ENCODE measurements at places on chromosomes 6 and 20. TPM values are rescaled to one million over a fixed set of nuclear protein-coding genes. Genes with fewer than 3 reads are reported as not detected.

Gene SRSF12
- 0.44 TPM for total RNA-seq

DNA sequence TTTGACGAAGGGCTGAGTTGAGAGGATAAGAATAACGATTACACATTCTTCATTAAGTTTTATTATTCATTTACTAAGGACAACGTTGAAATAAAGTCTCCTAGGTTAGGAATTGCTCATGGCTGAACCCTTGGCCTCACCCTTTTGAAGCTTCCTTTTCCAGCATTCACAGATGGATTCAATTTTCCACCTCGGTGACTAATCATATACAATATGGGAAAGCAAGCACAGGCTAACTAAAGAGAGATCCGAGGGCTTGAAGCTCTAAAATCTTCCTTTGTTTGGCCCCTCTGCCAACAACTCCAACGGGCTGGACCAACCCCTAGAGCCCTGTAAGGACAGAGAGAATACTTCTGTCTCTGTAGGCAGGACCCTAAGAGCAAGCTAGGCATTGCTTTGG, 159.5 kb downstream of the SOD2 start:
- no peak for DNase-seq

- no peak for DNase-seq
These were observed 302.1 kb upstream of the RUNX2 start for GRCh38 chr6:45026003-45026516.

Gene BPIFA1
- not detected for total RNA-seq

Gene ATP6V1G2
- total RNA-seq: 0.18 TPM

GRCh38 chr20:56392881-56393482, 537 bp downstream of the CSTF1 start:
- DNase-seq: no peak

- no peak for DNase-seq
These were observed 30.3 kb downstream of the ITPR3 start for GRCh38 chr6:33651403-33651802.

Gene PTCRA
- not detected for total RNA-seq

GRCh38 chr20:46485431-46485830, 27.9 kb downstream of the ZNF334 start:
- no peak for DNase-seq

Gene TRIM10
- total RNA-seq: not detected

Gene MOG
- total RNA-seq: not detected

GRCh38 chr6:100446115-100447080, 18.3 kb downstream of the SIM1 start:
- DNase-seq: no peak

- no peak for DNase-seq
These were observed 50.7 kb downstream of the ADAT2 start for GRCh38 chr6:143399775-143400174.

DNA sequence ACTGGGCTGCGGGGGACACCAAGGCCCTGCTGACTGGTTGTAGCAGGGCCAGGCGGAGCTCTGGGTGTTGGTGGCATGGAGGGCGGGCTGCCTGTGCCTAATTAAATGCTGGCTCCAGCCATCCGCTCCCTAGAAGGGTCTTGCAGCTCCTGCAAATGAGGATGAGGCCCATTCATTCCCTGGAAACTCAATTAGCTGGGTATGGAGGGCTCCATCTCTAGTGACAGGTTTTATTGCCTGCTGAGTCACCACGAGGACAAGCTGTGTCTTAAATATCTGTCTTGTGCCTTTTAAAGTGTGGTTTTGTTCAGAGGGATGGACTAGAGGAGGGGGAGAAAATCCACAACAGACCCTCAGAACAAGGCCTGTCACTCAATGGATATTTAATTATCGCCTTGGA, 60.9 kb downstream of the SULF2 start:
- no peak for DNase-seq

GRCh38 chr20:46190478-46191167, 72.5 kb downstream of the CD40 start:
- no peak for DNase-seq

GRCh38 chr6:170152989-170153388, 137.9 kb downstream of the DLL1 start:
- no peak for DNase-seq

DNA sequence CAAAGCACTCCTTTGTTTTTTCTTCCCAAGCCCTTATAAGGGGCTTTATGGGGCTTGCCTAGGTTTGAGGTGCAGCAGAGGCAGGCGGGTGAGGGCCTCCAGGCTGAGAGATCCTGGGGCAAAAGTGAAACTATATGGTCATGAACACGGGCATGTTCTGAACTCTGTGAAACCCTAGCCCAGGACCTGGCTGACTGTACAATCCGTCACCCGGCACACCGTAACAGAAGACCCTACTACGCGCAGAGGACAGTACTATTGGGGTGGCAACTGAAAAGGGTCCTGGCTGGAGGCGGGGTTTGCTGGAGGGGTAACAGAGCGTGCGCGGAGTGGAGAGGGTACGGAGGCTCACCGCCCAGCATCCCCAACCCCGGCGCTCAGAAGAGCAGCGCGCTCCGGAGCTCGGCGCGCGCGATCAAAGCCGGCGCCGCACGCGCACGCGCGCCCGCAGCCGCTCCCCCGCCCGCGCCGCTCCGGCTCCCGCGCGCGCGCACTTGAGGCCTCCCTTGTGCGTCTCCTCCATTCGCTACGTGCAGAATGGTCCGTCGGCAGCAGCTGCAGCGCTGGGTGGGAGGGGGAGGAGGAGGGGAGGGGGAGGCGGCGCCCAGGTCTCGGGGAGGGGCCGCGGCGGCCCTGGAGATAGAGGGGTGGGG, 54.2 kb downstream of the MRPL14 start:
- no peak for DNase-seq

DNA sequence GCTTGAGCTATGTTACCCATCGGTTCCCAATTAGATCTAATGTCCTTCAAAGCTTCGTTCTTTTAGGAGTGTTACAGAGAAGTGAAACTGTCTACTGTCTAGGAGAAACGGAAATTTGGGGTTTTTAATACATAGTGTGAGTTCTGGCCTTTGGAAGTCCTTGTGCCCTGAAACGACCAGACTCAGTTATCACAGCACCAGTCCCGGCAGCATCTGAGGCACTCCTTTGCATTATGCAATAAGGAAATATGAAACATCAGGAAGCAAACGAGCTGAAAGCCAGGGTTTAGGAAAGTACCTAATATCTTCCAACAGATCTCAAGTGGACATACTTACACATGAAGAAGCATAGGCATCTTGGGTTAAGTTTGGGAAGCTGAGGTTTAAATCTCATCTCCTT, 61.8 kb upstream of the ADGRF1 start:
- DNase-seq: no peak

Gene MYLIP
- total RNA-seq: 16.7 TPM

Measured in glomerular endothelial cell (primary cell).